ENCODE measurements at places on chromosomes 12 and 14.
A peak's percentile ranks its signal among the peaks of the same experiment; 100 is the strongest.

GRCh38 chr14:86640288-86640687 is 1110.3 kb downstream of the FLRT2 start:
- no peak for DNase-seq

DNA sequence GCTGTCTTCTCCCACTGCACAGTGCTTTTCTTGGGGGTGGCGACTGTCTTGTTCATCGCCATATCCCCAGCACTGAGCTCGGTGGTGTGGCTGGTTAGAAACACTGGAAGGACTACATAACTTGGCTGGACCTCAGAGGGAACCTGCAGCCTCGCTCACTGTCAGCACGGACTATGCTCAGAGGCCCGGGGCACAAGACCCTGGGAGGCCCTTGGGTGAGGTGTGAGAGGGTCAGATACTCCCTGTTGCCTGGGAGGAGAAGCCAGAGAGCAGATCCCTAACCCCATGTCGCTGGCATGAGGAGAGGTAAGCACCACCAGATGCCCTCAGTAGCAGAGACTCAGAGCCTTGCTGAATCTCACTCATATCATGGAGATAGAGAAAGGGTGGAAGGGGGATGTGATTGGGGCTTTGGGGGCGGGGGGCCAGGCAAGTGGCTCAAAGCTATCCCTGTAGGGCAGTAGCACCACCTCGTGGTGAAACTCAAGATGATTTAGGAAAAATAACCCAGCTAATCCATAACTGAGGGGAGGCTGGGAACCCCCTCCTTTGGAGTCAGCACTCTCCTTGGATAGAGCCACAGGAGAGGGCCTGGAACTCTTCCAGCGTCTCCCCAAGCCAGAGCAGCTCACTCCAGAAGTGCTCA is 18.7 kb upstream of the HDAC7 start:
- DNase-seq = no peak

DNA sequence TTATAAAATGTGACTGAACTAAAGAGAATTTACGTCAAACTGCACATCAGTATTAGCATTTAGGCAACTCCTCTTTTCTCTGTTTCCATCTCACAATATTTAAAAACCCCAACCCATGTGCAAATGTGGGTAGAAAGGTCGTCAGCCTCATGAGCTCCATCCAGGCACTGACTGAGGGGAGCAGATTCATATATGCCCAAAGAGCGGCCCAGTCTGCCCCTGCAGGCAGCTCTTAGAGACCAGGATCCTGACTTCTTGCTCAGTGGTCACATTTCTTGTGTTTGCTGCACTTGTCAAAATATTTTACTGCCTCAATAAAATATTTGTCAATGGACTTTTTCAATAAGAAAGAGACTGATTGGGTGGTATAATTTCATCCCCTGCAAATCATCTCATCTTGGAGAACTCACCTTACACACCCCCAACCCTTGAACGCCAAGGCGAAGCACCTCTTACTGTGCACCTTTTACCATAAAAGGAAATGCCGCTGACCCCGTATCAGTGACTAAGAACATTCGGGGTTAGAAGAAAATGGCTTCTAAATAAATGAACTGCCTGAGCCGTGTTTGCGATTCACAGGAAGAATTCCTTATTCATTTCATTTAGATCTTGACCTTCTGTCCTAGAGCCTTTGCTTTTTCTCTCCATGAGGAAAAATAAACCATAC is 418.8 kb downstream of the BCL11B start:
- no peak for DNase-seq

DNA sequence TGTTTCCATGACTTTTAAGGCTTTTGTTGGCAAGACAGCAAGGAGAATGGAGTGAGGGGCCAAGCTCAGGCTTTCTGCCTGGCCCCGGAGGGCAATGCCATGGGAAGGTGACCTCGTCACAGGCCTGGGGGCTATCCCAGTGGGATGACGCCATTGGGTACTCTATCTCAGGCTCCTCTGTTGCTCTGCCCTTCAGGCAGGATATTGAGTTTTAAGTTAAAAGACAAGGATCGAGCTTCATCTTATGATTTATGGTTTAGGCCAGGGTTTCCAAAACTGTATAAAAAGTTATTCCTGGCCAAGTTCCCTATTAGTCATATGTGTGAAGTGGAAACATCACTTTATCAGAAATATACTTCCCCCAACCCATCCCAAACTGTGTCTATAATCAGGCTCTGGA is 127.7 kb downstream of the ZFP36L1 start:
- no peak for DNase-seq

DNA sequence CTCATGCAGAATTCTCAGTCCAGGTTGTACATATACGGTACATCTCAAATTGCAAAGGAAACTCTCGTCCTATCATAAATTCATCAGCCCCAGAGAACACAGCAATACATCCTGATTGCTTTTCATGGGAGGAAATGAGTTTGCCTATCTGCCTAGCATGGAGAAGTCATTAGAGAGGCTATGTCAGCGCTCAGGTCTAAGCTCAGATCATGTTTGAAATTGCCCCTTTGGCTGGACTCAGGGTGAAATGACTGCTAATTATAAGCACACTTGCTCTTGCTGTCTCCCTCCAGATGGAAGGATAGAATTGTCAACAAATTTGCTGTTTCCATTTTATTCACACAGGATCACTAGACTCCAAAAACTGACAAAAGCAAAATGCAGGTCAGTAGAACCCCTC is 178.4 kb downstream of the RIMBP2 start:
- no peak for DNase-seq

- DNase-seq = no peak
Measured at GRCh38 chr12:116879509-116880212, 1.6 kb downstream of the HRK start.

DNA sequence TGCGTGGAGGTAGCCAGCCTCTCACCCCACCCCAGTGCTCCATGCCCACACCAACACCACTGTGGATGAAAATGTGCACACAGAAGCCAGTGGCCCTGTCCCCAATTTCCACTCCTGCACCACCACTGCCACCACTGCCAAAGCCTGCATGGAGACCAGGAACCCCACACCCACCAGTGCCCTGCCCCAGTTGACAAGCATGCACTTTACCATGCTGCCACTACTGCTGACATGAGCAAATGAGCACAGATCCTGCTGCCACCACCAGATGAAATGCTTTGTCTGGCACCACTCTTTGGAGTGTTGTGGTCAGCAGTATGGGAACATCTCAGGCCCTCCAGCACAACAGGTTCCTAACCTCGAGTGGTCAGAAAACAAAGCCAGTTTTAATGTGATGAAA is 104.1 kb downstream of the ATXN7L3B start:
- no peak for DNase-seq

GRCh38 chr14:57390806-57391516 is 575 bp downstream of the NAA30 start:
- DNase-seq = peak; percentile 6

DNA sequence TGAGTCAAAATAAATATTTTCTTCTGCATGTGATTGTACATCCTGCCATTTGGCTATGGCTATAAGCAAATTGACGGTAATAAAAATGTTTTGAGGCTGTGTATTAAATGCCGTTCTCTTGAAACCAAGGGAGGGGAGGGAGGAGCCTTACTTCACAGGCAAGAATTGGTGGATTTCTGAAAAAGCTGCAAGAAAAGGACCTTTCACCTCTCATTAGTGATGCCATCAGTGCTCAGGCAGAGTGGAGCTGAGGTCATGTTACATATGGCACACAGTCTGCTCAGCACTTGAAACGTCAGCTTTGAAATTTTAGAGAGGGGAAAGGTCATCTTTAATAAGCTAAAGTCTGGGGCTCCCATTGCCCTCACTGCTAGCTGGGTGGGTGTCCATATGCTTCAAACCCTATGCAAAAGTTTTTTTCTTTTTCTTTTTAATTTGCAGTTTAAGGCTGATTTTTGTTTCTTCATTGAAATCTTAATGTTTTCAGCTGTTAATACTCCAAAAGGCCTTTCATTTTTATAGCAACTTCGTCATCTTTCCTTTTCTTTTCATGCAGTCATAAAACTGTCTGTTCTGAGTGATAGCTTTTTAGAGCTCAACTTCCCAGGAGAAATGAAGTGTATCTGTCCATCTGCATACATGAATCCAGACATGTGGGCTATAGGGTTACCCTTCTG is 9.8 kb upstream of the SIX1 start:
- no peak for DNase-seq

DNA sequence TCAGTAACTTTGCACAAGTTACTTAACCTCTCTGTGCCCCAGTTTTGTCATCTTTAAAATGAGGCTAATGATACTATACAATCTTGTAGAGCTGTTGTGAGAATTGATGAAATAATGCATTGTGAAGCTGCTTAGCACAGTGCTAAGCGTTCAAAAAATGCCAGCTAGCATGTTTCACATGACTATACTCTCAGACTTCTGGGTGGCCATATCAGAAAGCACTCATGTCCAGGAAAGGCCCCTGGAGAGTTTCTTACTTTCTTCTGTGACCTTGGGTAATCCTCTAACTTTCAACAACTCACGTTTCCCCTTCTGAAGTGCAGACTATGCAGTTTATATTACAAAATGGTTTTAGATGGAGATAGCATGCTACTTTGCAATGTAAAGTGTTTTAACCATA is 68.1 kb downstream of the TPH2 start:
- no peak for DNase-seq

- no peak for DNase-seq
Measured at GRCh38 chr12:62732861-62733427, 202.0 kb downstream of the PPM1H start.
